CD4-positive, alpha-beta T cell treated with Interleukin-6 at 100 ng/mL for 8 hours (primary cell): ENCODE measurements at places on chromosomes 12 and 14.

DNA sequence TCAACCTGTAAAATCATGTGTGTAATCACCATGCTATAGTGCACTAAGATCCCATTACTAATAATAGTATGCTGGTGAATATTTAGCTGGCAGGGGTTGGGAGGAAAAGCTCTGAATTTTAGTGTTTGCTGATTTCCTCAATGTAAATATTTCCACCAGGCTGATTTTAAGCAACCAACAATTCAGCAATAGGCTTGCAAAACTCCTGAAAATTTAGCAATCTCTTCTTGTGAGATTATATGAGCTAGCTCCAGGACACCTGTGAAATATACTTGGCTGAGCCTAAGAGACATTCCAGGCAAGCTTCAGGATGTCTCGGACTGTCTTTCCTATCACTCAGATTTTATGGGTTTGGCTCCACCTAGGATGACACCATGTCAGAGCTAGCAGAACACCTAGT is 106.9 kb upstream of the ANO4 start:
- DNase-seq = no peak

GRCh38 chr12:100797246-100797645 is 2.7 kb downstream of the ANO4 start:
- no peak for DNase-seq

DNA sequence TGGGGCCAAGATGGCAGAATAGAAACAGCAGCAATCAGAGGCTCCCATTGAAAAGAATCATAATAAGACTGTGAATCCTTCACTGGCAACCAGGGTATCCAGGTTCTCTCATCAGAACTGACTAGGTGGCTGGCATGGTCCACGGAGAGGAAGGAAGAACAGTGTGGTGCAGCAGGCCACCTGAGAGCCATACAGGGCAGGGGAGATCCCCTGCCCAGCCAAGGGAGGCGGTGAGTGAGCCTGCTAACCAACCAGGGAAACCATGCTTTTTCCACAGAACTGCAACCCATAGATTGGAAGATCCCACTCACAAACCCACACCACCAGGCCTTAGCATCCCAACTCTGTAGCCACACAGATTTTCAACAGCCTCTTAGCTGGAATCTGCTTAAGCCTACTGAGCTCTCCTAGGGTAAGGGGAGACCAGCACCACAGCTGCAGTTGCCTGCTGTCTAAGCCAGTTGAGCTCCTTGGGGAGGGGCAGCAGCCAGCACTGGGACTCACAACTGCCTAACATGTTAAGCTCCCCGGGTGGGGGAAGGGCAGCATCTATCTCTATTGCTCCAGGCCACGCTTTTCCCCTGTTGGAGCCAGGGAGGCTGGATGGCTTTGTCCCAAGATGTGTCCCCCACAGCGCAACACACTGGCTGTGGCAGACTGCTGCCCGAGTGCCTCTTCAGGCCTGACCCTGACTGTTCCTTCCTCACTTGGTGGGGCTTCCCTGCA is 342.6 kb upstream of the CCDC196 start:
- no peak for DNase-seq

- DNase-seq = peak; percentile 1
Observed at GRCh38 chr12:100404769-100405407, 48.0 kb downstream of the SLC17A8 start.

DNA sequence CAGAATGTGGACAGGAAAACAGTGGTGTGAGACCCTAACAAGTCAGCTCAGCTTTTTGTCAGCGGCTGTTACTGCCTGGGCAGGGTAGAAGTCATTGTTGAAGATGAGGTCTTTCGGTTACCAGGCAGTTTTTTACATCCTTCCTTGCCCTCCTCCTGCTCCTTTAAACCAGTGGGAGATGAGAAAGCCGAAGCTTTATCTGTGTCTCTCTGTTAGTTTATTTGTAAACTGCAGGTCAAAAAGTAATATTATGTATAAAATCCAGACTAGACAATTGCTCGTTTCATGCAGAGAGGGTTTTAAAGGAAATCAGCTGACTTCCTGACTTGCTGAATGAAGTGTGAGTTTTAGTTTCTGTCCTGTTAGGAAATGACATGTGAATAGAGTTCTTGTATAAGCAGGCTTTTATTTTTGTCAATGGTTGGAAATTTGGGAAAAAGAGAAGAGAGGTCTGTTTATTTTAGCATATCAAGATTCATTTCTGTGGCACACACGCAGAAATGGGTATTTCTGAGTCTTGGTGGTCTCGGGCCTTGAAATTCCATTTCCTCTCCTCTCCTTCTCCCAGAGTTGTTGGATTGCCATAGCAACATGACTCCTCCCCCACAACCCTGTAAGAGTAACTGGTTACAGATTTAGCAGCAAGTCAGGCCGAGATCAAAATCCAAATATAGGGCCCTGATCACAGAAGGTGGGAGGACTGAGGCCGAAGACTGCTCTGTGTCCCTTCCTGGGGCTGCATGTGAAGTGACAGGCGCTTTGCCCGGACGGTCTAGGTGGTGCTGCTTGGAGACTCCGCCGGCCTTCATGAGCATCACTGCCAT is 60.8 kb downstream of the SAMD4A start:
- peak; percentile 42 for DNase-seq

DNA sequence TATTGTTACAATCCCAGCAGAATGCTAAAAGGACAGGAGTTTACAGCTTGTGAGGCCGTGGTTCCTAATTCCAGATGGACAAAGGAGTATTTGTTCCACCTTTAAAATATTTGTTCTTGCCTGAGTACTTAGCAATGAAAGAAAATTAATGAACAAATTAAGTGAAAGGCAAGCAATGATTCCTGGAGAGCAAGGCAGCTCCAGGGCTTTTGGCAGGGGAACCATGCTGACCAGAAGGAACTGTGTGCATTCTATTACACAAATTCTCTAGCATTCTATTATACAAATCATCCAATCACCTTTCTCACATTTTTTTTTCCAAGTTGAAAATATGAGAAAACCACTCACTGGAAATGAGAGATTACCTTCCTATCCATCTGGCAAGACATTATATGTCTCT is 1.8 kb upstream of the BMAL2 start:
- DNase-seq = no peak
